ENCODE measurements at places on chromosomes 1 and 21.

GRCh38 chr1:79519084-79519760 is 512.7 kb upstream of the ADGRL4 start:
- no peak for DNase-seq

- peak; percentile 62 for DNase-seq
Observed at GRCh38 chr21:42456457-42456856, 39.6 kb downstream of the RSPH1 start.

GRCh38 chr1:213089924-213090677 is 39.1 kb downstream of the RPS6KC1 start:
- DNase-seq, result no peak

DNA sequence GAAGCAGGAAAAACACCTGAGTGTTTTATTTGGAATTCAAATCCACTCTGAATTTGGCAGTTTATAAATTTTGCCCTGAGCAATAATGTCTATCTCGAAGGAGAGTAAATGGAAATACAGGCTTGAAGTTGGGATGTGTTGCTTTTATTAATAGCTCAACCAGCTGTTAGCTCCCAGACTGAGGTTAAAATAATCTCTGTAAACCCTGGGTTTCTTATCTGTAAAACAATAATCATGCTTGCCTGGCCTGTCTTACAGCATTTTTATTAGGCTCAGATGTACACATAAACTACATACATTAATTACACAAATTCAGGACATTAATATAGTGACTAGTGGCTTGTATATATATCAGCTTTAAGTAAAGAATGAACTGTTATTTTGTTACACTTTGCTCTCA is 148.5 kb downstream of the GALNT2 start:
- no peak for DNase-seq

DNA sequence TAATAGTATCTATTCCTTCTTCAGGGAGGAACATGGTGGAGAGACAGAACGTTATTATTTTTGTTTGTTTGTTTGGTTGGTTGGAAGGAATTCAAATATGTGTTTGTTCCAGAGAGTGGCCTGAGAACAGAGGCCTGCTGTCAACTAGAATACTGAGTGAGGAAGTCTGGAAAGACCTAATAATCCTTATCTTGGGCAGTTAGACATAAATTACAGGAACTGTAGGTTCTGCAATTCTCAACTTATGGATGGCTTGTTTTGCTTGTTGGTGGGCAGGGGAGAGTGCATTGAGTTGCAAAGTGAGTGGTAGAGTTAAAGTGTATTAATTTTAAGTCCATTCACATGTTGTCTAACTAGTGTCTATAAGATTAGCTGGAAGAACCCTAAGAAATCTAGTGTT is 197.6 kb downstream of the BACH1 start:
- no peak for DNase-seq

GRCh38 chr1:235663628-235664027 is 14.0 kb upstream of the GNG4 start:
- no peak for DNase-seq

DNA sequence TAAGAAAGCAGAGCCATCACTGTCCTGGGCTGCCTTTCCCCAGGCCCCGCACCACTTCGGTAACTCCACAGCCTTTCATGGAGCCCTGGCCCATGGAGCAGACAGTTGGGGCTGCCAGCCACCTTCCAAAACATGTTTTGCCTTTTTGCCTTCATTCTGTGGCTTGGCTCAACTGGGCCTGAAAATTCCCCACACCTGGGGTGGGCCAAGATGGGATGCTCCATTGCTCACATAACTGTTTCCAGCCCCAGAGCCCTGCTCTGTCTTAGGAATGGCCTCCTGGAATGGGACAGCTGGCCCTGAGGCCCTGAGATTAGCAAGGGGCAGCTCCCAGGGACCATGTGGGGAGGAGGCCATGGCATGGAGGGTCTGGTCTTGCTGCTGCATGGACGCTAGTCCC is 10.9 kb upstream of the PRELP start:
- no peak for DNase-seq

- peak; percentile 67 for DNase-seq
Observed at GRCh38 chr1:66351913-66352312, 182.0 kb upstream of the SGIP1 start.

DNA sequence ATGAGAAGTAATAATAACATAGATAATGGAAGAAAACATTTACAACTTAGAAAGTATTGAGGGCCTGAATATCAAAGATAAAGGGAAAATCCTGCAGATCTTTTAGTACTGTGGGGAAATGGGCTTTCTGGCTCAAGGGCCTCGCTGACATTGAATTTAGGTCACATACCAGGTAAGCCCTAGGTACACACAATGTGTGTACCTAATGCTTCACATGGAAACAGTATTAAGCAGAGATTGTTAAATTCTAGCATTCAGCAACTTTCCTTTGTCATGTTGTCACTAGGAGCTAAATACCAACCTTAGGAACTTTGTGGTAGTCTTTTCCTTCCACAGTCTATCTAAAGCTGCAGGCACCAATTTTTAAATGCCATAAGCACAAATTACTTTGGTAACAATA is 49.7 kb downstream of the ODF2L start:
- DNase-seq, result no peak

Data from NB4 (cell line).